Stimulated activated CD4-positive, alpha-beta T cell treated with anti-CD3 and anti-CD28 coated beads, TNF-alpha, amount 100 ng/mL, for 24 hours (primary cell): ENCODE measurements at places on chromosomes 12 and 14.

GRCh38 chr12:42987216-42987650 lies 397.7 kb upstream of the PRICKLE1 start:
- no peak for DNase-seq

- no peak for DNase-seq
Measured at GRCh38 chr14:102389246-102389645, 26.5 kb downstream of the TECPR2 start.

GRCh38 chr14:67549734-67550133 lies 16.6 kb downstream of the PLEKHH1 start:
- DNase-seq = no peak

DNA sequence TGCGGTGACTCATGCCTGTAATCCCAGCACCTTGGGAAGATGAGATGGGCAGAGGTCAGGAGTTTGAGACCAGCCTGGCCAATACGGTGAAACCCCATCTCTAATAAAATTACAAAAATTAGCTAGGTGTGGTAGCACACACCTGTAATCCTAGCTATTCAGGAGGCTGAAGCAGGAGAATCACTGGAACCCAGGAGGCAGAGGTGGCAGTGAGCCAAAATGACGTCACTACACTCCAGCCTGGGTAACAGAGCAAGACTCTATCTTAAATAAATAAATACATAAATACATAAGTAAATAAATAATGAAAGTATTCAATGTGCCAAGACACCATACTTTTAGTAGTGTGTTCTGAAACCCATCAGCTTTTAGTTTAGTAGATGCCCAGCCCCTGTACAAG lies 308.1 kb upstream of the FLRT2 start:
- DNase-seq = no peak

DNA sequence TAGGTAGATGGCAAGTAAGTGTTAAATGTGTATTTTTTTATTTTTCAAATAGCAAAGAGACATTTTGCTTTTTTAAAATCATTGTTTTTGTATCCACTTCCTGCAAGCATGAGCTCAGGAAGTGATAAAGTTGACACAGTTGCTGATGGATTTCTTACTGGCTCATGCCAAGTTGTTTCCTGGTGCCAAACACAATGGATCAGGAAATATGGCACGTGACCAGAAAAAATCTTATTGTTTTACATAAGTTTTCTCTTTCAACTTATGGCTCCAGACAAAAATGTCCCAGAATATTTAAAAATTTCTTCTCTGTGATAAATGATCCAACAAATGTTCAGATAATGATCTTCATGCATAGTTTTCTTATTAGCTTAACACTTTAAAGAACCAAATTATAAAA lies 1279.1 kb upstream of the FLRT2 start:
- DNase-seq = no peak

DNA sequence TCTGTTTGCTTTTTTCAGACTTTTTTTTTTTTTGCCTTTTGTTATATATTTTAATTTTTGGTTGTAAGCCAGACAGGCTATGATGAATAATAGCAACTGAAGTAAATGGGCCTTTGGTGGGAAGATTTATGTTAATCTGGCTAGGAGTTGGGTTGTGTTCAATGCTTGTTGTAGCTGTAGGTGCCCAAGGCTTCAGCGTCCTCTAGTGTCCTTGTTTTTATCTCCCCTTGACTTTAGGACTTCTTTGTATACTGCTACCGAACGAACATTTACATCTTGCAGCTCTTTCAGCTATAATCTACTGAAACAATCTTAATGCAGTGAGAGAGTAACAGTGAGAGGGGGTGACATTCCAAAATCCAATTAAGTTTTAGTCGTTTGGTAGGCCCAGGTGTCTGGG lies 848.4 kb upstream of the FBXO33 start:
- no peak for DNase-seq

DNA sequence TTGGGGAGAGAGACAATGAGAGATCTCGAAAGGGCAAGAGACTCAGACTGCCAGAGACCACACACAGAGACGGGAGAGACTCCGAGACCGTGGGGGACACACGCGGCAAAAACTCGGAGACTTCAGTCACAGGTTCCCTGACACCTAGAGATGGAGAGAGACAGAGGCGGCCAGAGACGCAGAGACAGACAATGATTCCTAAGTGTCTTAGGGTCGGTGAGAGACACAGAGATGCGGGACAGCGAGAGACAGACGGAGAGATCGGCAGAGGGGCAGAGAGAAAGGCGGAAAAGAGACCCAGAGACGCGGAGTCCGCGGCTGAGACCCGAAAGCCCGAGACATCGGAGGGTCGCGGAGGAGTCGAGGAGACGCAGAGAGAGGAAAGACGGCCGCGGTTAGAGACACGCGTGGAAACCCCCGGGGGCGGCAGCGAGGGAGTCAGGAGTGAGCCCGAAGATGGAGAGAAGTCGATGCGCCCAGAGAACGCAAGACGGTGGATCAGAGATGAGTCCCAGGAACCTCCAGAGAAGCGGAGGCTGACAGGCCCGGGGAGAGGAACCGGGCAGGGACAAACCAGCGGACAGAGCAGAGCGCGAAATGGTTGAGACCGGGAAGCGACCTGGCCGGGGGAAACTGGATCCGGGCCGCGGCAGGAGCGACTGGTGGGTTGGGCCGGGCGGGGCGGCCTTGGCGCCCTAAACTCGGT lies 7.8 kb downstream of the LHX5 start:
- no peak for DNase-seq
